ENCODE measurements at places on chromosomes 5 and 9. TPM values are rescaled to one million over a fixed set of nuclear protein-coding genes. Genes with fewer than 3 reads are reported as not detected.

ZNF300 gene
- polyA plus RNA-seq, result 39.9 TPM

PLPPR1 gene
- 23.8 TPM for polyA plus RNA-seq

GPRIN1 gene
- polyA plus RNA-seq, result 1.9 TPM

ABITRAM gene
- 37.7 TPM for polyA plus RNA-seq

HTR4 gene
- 0.17 TPM for polyA plus RNA-seq

CNTFR gene
- polyA plus RNA-seq, result 50.0 TPM

BTNL8 gene
- 0.37 TPM for polyA plus RNA-seq

LCN9 gene
- polyA plus RNA-seq, result not detected

PCDHGB3 gene
- 2.4 TPM for polyA plus RNA-seq

GRCh38 chr9:96874947-96875460 lies 20.7 kb upstream of the ZNF782 start:
- DNase-seq, result no peak

GRCh38 chr9:3059781-3060468 lies 216.0 kb upstream of the PUM3 start:
- DNase-seq, result no peak

GRCh38 chr5:175354964-175355363 lies 89.0 kb downstream of the DRD1 start:
- no peak for DNase-seq

DNA sequence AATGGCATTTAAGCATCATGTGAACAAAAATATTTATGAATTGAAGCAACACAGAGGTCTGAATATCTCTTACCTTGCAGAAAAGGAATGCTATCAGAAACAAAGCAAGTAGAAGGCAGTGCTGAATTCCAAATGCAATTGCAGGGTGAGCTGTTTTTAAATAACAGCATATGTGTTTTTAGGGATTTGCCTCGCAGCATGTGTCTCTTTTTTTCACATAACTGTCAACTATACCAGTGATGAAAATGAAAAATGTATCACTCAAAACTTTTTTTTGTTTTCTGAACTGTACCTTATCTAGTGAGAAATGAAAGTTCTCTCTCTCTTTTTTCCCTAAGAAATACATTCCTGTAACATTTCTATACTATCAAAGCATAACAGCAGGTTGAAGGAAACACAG lies 21.2 kb downstream of the CDH10 start:
- DNase-seq, result no peak

Data from left renal pelvis (tissue), 4 donors.